Articular chondrocyte of knee joint (primary cell): ENCODE measurements at places on chromosomes 12 and 14. TPM values are rescaled to one million over a fixed set of nuclear protein-coding genes. Genes with fewer than 3 reads are reported as not detected.

The TPI1 gene
- total RNA-seq = 717 and 807 TPM in 2 replicates

The C12orf42 gene
- not detected in 2 replicates for total RNA-seq

The SMIM41 gene
- total RNA-seq = 0.39 and 0.65 TPM in 2 replicates

The LPAR5 gene
- not detected in 2 replicates for total RNA-seq
